NCI-H1092 treated with DMSO at 0.1 percent for 48 hours (cell line): ENCODE measurements at places on chromosomes 5 and 9.

- DNase-seq: no peak
Observed at GRCh38 chr5:140927228-140927573, 1.1 kb downstream of the PCDHAC1 start.

GRCh38 chr5:181088289-181088688 is 42.7 kb downstream of the OR2V1 start:
- no peak for DNase-seq

DNA sequence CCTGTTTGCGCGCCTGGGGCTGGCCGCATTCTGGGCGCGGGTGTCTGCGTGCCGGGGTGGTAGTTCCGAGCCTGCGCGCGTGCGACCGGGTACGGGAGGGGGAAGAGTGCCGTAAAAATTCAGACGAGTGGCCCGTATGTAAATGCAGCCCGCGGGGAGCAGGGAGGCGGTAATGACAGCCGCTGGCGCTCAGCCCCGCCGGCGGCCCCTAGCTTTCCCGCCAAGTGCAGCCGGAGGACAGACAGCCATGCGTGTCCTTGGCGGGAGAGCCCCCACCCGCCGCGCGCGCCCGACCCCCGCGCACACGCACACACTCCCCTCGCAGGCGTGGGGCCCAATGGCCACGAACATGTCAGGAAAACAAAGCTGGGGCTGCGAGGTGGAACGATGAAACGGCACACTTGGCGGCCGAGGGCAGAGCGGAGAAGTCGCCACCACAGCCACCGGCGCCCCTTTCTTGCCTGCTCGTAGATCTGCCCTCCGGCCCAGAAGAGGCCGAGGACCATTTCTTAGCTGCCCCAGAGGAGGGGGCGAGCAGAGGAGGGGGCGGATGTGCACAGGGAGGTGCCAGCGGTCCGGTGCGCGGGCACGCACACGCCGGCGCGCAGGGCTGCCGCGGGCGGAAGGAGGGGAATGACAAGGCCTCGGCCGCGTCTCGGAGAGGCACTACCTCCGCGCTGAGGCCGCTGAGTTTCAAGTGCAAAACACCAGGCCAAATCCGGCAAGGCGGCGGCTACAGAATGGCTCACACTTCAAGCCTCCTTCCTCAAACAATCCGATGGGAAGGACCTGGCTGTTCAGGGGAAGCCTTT is 208.4 kb downstream of the MEF2C start:
- peak; percentile 80 for DNase-seq

DNA sequence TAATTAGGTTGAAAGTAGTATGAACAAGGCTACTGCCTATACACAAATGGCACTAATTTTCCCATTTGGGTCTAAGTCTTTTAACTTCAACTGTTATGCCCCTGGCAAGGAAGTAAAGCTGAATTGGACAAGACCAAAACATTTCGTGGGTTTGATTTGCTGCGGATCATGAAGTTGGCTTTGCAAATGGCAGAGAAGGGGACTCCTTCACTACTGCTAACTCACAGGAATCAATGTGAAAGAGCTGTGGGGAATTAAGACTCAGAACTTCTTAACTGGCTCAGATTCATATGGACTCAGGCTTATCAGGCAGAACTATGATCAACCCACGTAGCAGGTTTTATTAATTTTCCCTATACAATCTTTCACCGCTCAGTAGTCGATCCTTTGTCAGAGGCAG is 73.8 kb upstream of the IFNE start:
- DNase-seq: no peak

DNA sequence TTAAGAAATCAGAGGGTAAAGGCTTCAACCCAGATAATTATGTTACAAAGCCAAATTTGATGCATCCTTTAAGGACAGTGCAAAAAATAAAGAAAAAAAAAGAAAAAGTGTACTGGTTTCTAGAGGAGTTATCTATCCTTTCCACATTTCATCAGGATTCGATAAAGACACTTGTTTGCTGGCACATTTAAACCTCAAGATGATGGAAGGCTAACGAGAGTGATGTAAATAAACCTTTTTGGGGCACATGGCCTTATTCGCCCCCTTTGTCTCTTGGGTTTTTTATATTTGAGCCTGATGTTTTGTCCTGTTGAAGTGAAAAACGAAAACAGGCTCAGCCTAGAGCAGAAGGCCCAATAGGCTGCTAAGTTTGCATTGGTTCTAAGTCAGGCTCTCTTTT is 416.5 kb downstream of the TAF11L14 start:
- no peak for DNase-seq

DNA sequence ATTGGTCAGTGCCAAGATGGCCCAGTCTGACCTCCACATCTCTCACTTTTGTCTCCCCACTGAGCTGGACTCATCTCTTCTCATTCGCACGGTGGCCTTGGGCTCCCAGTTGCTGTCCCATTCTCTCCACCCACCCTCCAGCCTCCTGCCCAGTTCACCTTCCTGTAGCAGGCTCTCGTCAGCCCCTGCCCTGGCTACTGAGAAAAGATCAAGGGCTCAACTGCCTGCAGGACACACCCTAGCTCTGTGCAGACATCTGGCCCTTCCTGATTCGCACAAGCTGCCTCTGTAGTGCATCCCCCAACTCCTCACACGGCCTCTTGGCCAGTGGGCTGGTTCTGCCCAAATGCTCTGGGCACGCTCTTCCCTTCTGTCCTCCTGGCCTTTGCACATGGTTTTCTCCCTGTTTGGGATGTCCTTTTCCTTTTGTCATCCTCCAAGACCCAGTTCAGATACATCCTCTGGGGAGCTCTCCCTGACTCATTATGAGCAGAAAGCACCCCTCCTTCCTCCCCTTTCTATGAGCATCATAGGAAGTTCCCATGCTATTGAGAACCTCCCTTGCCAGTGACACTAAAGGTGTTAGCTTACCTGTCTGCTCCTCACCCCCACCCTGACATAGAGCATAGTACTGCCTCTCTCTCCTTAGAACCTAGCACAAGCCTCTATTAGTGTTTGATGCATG is 78.5 kb upstream of the TGFBR1 start:
- no peak for DNase-seq

DNA sequence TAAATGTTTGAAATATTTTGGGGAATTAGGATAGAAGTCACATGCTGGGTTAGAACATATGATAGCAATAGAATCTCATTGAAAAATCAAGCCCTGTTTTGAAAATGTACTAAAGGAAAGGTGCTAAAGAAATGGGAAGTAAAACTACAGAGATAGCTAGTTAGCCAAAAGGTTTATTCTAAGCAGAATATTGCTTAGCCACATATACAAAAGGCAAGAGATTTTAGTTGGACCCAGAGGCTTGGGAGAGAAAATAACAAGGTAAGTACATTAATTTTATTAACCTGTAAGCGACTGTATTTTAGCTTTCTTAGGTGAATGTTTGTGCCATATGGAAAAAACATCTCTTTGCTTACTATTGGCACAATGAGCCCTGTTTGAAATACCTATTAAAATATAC is 108.3 kb downstream of the RPS23 start:
- DNase-seq: no peak

DNA sequence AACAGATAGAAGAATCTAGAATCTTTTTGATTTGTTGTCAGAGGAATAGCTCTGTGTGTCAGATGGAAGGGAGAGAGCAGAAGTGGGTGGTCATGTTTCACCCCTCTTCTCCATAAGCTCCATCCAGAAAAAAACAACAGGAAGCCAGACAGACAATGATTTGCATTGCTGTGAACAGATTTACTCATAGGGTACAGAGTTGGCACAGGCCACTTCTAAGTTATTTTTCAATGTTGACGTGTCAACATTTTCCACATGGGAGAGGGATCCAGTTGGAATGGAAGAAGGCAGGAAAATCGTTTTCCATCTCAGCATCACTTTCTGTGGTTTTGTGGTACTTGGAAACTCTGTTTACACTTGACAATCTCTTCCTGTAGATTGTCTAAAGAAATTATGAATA is 86.7 kb downstream of the INSYN2B start:
- DNase-seq: no peak

- no peak for DNase-seq
Observed at GRCh38 chr5:68618501-68618900, 402.9 kb downstream of the PIK3R1 start.

- no peak for DNase-seq
Observed at GRCh38 chr5:20466512-20466911, 478.5 kb upstream of the CDH18 start.

- peak; percentile 24 for DNase-seq
Observed at GRCh38 chr5:55232271-55232984, 980 bp downstream of the CCNO start.

GRCh38 chr5:177390363-177391300 is 6.4 kb downstream of the SLC34A1 start:
- DNase-seq: peak; percentile 60

DNA sequence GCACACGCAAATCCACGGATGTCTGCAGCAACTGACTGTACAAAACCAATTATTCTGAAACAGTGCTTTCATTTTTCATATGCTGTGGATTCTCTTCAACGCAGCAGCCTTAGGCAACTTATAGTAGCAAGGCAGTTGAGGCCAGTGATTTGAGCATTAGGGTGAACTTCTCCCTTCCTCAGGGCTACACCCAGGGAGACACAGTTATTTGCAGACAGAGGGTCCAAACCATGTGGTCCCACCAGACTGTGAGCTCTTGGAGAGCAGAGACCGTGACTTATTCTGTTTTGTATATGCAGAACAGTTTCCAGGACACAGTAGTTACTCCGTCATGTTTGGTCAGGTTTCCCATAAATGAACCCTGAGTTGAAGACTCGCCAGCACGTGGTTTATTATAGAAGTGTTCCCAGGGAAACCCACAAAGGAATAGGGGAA is 19.0 kb upstream of the WHRN start:
- DNase-seq: no peak

DNA sequence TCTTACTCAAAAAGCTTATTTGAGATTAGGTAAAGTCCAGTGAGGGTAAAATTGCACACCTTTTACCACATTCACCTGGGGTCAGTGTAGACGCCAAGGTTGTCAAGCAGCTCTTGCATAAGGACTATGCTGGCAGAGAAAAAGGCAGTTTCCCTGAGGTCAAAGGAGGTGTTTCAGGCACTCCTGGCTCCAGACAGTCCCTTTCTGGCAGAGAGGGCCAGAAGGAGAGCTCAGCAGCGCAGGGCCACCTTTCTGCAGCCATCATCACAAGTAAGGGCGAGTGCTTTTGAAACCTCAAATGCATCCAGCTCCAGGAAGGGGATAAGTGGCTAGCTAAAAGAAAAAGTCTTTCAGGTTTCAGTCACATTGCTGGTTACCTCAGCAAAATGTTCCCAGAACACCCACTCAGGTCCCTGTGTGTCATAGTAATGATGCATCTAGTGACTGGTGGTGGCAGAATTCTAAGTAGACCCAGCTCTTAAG is 16.7 kb upstream of the IL13 start:
- no peak for DNase-seq

- DNase-seq: no peak
Observed at GRCh38 chr9:8946461-8946860, 1146.9 kb upstream of the DMAC1 start.

GRCh38 chr9:10232352-10232930 is 380.4 kb downstream of the PTPRD start:
- DNase-seq: no peak

DNA sequence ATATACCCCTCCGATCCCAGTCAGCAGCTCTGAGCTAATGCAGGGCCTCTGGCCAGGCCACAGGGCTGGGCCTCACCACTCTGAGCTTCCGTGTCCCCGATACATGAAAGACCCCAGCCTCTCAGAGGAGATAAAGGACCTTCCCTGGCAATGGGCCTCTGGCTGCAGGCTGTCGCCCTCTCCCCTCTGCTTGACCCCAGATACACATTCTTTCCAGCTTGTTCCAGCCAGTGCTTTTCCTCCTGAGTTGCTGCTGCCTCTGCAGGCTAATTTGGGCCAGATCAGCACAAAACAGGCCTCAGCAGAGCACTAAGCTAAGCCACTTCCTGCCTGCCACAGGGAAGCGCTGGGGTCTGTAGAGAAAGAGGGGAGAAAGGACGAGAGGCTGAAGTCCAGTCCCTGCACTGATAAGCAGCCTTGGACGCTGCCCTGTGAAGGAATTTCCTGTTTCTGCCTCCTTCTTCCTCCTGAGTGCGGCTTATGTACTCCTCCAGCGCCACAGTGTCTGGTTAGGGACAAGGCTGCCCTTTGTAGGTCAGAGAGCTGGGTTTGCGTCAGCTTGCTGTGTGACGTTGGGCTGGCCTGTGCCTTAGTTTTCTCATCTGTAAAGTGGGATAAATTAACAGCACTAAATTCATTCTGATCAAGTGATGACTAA is 73.0 kb upstream of the IL17B start:
- no peak for DNase-seq
